ENCODE measurements at places on chromosomes 5 and 9. TPM values are rescaled to one million over a fixed set of nuclear protein-coding genes. Genes with fewer than 3 reads are reported as not detected.

GLRA1 gene
- not detected for total RNA-seq

SLC45A2 gene
- total RNA-seq, result not detected

NR2F1 gene
- total RNA-seq, result 28.1 TPM

GRXCR2 gene
- not detected for total RNA-seq

DMRTA1 gene
- total RNA-seq, result 0.70 TPM

DNA sequence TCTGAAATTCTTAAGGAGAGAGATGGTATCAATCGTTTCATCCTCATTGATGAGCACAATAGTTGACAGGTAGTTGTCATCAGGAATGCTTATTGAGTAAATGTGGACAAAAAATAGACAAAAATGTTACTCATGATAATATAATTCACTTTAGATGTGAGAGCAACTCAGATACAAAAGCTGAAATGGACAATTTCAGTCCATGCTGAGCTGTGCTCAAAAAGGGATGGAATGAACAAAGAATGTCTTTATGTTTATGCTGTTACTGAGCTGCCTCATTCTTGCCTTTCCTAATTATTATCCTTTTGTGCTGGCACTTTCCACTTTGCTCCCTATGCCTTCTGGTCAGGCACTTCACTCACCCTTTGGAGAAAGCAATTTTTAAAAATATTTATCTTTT lies 49.5 kb downstream of the JAKMIP2 start:
- DNase-seq, result no peak

IRGM gene
- not detected for total RNA-seq

DNA sequence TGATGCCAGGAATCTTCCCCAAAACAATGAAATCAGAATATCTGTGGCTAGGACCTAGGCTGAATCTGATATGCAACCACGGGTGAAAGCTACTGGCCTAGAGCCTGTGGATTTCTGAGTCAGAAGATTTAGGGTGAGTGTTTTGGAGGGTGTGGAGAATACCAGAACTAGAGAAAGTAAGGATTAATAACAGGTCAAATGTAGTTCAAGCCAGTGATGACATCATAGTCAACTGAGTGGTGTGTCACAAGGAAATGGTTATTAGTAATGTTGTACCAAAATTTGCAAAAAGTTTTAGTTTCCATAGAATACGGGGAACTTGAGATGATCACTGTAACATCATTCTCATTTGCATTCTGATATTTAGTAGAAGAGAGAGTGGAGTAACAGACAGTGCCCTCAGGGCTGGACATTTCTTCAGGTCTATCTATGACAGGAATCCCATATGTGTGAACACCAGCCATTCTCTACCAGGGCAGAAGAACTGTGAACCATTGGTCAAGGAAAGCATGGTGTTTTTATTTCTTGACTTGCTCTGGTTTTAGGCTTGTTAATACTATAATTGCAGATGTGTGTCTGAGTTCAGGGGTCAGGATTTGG lies 3.7 kb downstream of the GALNT12 start:
- peak; percentile 10 for DNase-seq

DNA sequence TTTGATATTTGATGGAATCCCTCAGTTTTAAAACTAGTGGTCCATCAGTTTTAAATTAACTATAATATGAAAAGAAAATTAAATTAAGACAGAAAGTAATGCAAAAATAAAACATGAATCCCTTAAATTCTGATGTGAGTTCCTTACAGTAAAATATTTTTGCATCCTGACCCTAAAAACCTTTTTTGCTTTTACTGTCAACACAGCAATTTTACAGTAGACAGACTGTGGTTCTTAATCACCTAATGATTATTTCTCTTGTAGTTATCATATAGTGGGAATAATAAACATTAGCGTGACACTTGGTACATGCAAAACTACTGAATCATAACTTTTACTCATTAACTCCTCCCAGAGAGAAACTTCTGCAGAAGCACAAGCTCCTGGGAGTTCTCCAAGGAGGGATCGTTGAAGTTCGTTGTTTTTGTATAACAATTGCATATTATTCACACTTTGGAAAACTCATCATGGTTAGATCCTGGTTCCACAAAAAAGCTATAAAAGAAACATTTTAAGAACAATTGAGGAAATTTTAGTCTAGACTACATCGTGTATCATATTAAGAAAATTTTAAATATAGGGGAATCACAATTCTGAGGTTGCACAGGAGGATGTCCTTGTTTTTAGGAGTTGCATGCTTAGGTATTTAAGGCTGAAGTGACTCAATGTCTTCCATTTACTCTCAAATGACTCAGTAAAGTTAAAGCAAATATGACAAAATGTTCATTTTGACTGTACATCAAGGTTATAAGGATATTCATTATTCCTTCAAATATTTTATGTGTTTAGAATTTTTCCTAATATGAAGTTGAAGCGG lies 88.2 kb upstream of the NIPAL4 start:
- DNase-seq, result no peak

DNA sequence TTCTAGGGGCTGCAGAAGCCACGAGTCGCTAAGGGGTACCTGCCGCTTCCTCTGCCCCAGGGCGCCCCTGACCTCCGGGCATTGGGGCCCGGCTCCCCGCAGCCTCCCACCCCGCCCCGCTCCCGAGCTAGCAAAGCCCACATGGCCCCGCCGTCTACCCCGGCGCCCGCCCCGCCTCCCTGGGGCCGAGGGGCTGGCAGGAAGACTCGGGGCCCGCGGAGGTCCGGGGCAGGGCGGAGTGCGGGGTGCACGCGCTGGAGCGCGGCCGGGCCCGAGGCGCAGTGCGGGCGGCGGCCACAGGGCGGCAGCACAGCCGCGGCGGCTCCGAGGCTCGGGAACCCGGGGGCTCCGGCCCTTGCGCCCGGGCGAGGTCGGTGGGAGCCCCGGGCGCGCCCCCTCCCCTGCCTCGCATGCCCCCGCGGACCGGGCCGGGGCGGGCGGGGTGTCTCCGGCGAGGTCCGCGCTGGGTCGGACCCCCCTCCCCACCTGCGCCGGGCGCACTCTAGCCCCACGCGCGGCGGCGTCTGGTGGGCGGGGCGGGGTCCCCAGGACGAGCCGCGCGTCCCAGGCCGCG lies 6.7 kb downstream of the NRARP start:
- peak; percentile 80 for DNase-seq

DNA sequence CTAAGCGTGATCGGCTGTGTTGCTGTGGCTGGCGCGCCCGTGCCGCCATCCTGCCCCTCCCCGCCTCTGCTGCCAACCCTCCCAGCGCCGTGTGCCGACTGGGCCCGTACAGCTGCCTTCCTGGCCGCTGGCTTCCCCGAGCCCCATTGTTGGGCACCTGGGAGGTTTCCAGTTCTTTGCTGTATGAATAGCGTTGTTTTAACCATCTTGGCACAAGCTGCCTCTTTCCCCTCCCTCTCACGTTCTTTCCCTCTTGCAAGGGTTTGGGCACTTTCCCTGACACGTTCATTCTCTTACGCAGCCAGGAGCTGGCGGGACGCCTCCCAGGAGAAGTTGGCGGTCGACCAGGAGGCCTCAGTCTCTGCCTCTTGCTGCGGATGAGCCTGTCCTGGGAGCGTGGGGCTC lies 43.1 kb upstream of the RXRA start:
- DNase-seq, result peak; percentile 63

NSMF gene
- 131 TPM for total RNA-seq

DNA sequence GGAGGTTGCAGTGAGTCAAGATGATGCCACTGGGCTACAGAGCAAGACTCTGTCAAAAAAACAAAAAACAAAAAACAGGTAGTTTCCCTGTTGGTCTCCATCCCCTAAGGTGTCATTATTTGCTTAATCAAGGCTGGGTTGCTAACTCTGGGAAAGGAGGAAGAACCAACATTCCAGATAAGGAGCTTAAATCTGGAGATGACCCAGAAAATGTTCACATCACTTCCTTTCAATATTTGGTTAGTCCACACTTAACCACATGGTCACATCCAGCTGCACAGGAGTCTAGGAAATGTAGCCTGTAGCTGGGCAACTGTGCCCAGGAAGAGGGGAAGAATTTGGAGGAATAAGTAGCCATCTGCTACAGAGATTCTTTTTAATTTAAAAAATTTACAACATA lies 25.9 kb upstream of the MEGF9 start:
- DNase-seq, result no peak

GRCh38 chr5:132753135-132753987 lies 6.1 kb downstream of the CCNI2 start:
- no peak for DNase-seq

GRCh38 chr9:104772714-104773510 lies 9.0 kb downstream of the NIPSNAP3B start:
- DNase-seq, result no peak

DNM1 gene
- 14.5 TPM for total RNA-seq

- DNase-seq, result no peak
Observed at GRCh38 chr5:97044052-97044451, 98.4 kb downstream of the LIX1 start.

GRCh38 chr5:2530609-2531008 lies 220.9 kb downstream of the IRX2 start:
- no peak for DNase-seq

CTSL gene
- total RNA-seq, result 18.6 TPM

CCDC171 gene
- 3.5 TPM for total RNA-seq

DNA sequence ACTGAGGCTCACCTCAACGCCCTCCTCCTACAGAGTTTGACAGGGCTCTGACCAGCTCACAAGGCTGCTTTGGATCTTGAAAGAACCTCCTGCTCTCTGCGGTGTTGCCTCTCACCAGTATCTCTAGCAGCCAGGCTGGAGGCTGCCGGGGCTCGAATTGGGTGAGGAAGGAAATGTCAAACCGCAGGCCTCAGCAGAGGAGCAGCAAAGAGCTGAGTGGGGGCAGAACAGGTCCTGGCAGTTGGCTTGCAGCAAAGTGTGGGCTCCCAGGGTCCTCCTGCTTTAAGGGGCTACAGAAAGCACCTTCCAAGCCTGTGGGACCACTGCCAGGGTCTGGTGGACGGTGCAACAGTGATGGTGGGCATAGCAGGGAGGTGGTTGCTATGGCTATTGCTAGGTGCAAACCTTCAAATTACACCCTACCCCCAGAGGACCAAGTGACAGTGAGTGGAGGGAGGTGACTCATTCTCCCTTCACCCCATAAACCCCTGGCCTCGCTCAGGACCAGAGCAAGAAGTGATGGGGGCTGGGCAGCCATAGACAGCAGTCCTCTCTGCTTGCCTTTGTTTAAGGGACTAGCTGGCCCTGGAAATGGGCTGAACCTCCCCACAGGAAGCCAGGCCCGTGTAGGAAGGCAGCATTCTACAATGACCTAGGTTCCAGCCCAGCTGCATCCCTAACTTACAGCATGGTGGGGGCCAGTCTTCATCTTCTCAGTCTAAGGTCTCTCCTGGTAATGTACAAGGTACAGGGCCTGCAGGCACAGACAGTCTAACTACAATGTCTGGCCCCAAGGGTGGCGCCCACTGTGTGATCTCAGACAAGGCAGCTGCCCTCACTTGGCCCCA lies 18.7 kb downstream of the LCP2 start:
- peak; percentile 88 for DNase-seq

NEUROG1 gene
- not detected for total RNA-seq

GRCh38 chr9:125867751-125868415 lies 120.7 kb downstream of the PBX3 start:
- DNase-seq, result no peak

DNA sequence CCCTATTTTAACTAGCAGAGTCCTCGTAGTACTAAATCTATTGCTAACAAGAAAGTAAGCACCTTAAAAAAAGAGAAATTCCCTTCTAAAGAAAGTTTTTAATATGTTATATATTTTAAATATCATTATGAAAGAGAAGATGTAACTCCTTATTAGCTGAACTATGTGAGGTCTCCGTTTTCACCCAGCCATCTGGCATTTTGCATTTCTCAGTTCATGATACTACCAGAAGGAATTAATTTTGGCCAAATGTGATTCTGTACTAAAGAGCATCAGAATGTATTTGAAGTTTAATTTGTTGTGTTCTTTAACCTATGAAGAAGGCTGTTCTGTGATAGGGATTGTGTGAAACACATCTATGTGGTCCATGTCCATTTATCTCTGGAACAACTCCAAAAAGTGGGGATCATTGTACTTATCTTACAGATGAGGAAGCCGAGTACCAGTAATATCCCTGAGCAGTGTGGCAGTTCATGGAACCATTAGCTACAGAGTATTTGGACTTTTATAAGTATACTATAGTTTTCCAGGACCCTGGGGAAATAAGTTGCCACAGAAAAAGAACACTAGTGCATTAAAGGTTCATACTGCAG lies 29.8 kb downstream of the TNFAIP8 start:
- DNase-seq, result no peak

GRCh38 chr5:102222772-102223171 lies 73.3 kb downstream of the SLCO4C1 start:
- no peak for DNase-seq

IFNK gene
- not detected for total RNA-seq

- DNase-seq, result no peak
Observed at GRCh38 chr9:99634186-99634585, 187.5 kb upstream of the NR4A3 start.

GRCh38 chr5:127562252-127562651 lies 44.8 kb downstream of the PRRC1 start:
- DNase-seq, result no peak

DNA sequence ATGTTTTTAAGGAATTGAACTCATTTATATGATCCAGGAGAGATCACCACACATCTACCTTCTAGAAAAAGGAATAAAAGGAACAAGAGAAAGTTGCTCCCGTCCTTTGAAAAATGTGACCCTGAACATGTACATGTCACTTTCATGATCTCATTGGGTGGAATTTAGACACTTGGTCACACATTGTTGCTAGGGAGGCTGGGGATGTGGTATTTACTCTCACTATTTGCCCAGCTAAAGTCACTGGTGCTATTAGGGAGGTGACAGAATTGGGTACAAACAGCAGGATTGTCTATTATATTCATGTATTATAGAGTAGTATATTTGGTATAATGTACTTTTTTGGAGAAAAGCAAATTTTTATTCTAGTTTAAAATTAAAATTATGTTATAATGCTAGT lies 2.1 kb upstream of the CDH10 start:
- no peak for DNase-seq

SRD5A1 gene
- 10.7 TPM for total RNA-seq

FRMD3 gene
- total RNA-seq, result 42.4 TPM

GRCh38 chr5:142235050-142235797 lies 89.6 kb downstream of the SPRY4 start:
- DNase-seq, result no peak

DPH7 gene
- 50.3 TPM for total RNA-seq

- no peak for DNase-seq
Observed at GRCh38 chr9:5499889-5500398, 10.4 kb upstream of the PDCD1LG2 start.

GRCh38 chr9:91036826-91037510 lies 235.3 kb downstream of the SYK start:
- peak; percentile 81 for DNase-seq

All from Peyer's patch (tissue), 4 donors.